NCI-H2171 treated with DMSO at 0.1 percent for 48 hours (cell line): ENCODE measurements at places on chromosomes 4 and X.

GRCh38 chr4:4394644-4395043 lies 7.7 kb downstream of the NSG1 start:
- DNase-seq, result no peak

DNA sequence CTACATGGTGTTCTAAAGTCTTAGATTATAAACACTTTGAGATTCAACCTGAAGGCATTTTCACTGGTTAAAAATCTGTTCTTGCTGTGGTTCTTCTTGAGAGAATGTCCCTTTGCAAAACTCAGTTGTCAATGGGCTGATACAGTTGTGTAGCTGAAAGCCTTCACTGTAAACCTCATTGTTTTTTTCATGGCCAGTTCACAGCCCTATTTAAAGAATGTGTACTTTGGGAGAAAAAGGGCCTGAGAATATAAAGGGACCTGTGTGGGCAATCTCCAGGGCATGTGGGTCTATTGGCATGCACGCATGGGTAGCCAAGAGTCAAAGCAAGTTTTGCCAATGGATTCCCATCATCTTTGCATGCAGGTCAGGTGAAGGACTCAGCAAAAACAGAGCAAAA lies 7.8 kb upstream of the MAP7D3 start:
- no peak for DNase-seq

DNA sequence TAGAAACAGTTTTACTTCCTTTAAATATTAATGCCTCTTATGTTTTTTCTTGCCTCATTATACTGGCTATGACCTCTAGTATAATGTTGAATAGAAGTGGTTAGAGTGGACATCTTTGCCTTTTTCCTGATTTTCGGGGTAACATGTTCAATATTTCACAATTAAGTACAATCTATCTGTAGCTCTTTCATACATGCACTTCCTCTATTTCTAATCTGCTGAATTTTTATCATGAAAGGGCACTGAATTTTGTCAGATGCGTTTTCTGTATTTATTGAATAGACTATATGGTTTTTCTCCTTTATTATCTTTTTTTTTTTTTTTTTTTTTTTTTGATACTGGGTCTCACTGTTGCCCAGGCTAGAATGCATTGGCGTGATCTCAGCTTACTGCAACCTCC lies 29.0 kb downstream of the MECP2 start:
- no peak for DNase-seq

DNA sequence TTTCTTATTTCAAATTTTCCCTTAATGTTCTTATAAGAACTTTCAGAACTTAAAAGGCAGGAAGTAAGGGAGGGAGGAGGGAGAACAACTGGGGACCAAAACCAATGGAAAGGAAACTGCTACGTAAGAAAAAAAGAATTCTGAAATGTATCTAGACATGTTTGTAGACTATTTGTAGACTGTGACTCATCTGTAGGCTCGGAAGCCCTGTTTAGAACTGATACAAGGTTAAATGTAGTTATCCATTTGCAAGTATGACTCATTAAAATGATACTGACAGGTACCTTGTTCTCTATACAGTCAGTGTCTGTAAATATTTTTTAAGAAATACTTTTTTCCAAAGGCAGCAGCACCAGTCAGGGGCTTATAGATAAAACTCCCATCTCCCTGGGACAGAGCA lies 202.0 kb downstream of the DHX15 start:
- no peak for DNase-seq

GRCh38 chr4:139550724-139551429 lies 5.1 kb downstream of the SETD7 start:
- DNase-seq, result no peak

DNA sequence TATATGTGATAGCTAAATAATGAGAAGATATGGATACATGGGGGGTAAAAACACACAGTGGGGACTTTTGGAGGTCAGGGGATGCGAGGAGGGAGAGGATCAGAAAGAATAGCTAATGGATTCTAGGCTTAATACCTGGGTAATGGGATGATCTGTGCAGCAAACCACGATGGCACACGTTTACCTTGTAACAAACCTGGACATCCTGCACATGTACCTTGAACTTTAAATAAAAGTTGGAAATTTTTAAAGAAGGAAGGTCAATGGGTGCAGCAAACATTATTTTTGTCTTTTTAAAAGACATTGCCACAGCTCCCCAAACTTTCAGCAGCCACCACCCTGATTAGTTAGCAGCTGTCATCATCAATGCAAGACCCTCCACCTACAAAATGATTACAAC lies 29.7 kb upstream of the UGT2B15 start:
- DNase-seq, result no peak

DNA sequence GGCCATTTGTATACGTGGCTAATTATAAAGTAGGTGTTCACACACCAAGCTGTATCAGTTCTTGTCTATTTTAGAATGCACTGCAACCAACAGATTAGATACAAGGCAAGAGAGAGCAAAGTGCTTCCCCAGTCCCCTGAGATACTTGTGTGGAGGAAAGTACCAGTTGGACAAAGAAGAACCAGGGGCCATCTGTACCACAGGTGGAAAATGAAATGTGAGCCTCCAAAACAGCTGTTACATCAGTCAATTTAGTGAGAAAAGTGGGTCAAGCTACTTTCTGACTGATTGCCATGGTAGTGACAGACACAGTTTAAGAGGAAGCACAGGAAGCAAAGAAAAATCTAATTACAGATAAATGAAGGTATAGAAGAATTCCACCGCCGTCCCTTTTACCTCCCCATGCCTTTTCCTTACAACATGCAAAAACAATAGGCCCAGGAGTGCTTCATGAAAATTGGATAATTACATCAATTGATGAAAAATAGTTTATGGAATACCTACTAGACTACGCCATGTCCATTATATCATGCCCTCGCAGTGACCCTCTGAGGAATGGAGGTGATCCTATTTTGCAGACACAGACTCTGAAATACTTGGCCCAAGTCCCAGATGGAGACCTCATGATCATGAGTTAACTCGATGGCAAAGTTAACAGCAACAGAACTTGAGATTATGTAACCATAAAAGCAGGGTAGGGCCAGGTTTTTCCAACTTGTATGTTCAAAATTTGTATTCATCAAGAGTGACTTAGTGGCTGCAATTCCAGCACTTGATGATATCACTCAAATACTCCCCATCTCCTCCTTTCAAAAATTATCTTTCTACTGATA lies 15.8 kb downstream of the SMPX start:
- peak; percentile 91 for DNase-seq

DNA sequence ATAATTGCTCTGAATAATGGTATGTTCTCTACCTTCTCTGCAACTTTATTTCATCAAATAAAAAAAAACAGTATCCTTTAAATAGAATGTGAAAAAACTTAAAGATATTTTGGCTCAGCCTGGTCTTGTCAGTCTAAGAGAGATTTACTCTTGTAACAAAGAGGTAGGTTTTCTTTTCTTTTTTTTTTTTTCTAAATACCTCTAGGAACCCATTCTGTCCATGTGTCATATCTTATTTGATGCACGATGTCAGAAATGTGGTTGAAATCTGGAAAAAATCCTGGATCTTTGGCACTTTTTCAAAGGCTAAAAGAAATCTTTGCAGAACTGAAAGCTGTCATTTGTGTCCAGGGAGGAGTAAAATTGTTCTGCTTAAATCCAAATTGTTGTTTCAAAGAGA lies 17.3 kb upstream of the FGF5 start:
- no peak for DNase-seq

DNA sequence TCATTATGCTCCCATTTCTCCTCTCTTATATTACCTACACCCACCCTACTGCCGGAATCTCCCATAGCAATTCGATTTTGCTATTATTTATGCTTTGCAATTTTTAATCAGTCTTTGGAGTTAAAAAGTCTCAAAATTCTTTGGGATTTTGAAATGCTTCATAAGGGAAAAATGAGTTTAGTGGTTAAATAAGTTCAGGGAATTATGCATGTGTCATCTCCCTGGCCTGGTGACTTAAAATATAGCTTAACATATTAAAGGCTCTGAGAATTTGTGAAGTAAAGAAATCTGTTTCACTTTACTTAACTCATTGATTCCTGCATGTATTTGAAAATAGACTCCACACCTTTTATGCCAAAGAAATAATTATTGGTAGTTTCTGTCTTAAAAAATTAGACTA lies 185.1 kb upstream of the DIPK2B start:
- no peak for DNase-seq

GRCh38 chrX:151323054-151323453 lies 74.0 kb upstream of the VMA21 start:
- no peak for DNase-seq
